CD4-positive, alpha-beta T cell treated with Interleukin-21 for 1 hour (primary cell): ENCODE measurements at places on chromosomes 3 and 15.

DNA sequence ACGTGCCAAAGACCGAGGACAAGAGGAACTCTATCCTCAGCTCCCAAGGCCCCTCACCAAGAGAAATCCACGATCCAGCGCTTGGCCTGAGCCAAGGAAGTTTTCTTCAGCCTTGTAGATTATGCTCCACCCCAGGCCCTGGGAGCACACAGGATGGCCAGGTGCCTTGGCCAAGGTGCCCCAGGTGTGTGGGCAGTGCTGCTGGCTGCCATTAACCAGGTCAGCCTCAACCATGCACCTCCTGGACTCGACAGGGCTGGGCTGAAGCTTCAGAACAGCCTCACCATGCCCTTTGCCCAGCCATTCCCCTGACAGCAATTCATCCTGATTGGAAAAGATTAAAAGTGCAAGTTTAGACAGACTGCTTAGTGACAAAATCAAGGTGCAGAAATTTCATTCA is 10.9 kb upstream of the MESP1 start:
- DNase-seq = no peak

DNA sequence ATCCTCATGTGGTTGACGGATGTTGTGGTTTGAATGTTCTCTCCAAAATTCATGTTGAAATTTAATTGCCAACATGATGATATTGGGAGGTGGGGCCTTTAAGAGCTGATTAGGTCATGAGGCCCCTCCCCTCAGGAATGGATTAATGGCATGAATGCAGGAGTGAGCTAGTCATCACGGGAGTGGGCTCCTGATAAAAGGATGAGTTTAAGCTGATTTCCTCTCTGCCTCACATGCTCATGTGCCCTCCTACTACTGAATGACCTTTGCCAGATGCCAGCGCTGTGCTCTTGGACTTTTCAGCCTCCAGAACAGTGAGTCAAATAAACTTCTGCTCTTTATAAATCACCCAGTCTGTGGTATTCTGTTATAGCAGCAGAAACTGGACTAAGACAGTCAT is 111.2 kb downstream of the MYO5A start:
- DNase-seq = no peak

DNA sequence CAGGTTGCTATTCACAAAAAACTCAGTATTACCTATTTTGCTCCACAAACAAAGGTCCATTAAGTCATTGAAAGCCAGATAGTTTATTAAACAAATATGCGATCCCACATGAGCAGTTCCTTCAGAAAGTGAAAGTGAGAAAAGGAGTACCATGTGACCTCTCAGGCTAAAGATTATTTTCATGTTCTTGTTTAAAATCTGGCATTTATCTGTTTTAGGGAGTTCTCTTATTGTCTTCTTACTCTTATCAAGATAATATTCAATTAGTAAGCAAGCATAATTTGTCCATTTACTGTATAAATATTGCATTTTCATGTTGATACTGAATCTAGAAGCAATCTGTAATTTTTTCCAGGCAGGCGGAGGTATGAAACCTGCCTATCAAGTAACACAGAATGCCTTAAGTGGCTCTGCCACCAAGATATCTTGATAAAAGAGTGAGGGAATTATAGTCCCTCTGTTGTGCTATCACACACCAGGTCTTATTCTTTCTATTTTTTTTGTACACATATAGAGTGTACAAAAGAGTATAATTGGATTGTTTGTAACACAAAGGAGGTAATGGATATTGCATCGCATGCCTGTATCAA is 20.1 kb upstream of the PLSCR5 start:
- no peak for DNase-seq

GRCh38 chr15:76840830-76841460 is 64.2 kb downstream of the SCAPER start:
- peak; percentile 8 for DNase-seq

GRCh38 chr15:76793162-76793561 is 112.0 kb downstream of the SCAPER start:
- DNase-seq = no peak
